Mesenchymal stem cell (in vitro differentiated cells and primary cell): ENCODE measurements at places on chromosomes 16 and 17.

GRCh38 chr17:63445954-63446752 lies at the start of gene CYB561:
TSS of gene CYB561 (minus strand) at chr17:63446306. CDS start at chr17:63437547, 8,759 bp downstream.
- peak; percentile 57 for DNase-seq

- DNase-seq, result no peak
Measured at GRCh38 chr17:41880130-41880529, 14.9 kb upstream of the KLHL11 start.

DNA sequence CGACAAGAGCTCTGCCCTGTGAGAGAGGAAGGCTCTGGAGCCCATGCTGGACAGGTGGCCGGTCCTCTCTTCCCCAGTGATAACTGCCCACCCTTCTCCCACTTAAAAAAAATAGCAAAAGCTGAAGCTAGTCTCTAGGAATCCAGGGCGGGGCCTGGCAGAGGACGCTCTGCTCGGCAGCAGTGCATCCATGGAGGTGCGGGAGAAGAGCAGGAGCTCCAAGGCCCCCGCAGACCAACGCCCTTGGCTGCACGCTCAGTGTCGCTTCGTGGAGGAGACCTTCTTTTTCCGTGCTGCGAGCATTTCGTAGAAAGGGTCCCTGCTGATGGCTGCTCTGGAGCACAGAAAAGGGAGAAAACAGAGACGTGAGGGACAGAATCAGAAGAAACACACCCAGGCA lies 98.6 kb upstream of the DNAH17 start:
- DNase-seq, result no peak

DNA sequence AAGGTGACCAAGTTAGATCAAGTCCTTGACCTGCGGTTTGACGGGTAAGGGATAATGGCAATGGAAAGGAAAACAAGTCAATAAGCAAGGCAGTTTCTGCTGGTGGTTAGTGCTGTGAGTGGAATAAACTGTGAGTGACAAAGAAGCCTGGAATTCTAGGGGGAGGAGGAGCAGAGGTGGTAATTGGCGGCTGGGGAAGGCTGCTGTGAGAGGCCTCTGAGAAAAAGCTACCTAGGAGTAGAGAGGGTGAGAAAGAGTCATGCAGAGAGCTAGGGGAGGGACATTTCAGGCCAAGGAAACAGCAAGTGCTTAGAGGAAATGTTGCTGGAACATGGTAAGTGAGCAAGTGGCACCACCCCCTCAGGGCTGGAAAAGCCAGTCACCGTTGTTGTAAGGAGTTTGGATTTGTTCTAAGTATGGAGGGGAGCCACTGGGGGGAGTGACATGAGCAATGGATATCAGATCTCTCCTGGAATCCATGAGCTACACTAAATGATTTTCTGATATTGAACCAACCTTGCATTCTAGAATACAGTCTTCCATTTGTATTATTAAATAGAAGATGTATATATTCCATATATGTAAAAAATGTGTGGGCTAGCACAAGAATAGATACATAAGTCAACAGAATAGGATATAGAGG lies 6.7 kb downstream of the NLRC3 start:
- peak; percentile 23 for DNase-seq

- DNase-seq, result no peak
Measured at GRCh38 chr17:27049104-27049784, 244.7 kb upstream of the WSB1 start.

- peak; percentile 10 for DNase-seq
Measured at GRCh38 chr17:8255499-8255898, 6.4 kb downstream of the PFAS start.

DNA sequence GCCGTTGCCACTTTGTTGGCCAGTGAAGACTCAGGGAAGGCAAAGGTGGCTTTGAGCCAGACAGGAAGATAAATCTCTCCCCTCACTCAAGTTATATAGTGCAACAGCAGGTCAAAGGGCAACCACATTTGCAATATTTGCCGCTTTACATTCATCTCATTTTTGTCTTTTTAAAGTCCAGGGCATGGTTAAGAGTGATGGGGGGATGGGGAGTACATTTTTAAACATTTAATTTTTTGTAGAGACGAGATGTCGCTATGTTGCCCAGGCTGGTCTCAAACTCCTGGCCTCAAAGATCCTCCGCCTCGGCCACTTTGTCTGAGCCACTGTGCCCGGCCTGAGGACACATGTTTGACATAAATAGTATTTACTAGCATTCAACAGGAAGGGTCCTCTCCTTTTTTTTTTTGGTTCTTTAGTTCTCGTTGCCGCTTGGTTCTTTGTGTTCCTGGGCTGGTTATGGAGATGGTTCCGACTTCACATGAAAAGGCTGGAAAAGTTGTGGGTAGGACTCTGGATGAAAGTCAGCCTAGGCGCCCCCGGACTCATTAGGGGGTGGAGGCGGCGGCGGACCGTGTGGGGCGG lies 95.7 kb downstream of the RAB11FIP4 start:
- DNase-seq, result no peak

- DNase-seq, result peak; percentile 55
Measured at GRCh38 chr16:66928702-66929388, 3.5 kb upstream of the RRAD start.

- DNase-seq, result no peak
Measured at GRCh38 chr17:15323131-15323530, 18.3 kb downstream of the TEKT3 start.

GRCh38 chr16:20004931-20005330 lies 68.8 kb downstream of the GPR139 start:
- no peak for DNase-seq

- DNase-seq, result peak; percentile 41
Measured at GRCh38 chr17:79923974-79924638, 84.9 kb upstream of the CBX4 start.

DNA sequence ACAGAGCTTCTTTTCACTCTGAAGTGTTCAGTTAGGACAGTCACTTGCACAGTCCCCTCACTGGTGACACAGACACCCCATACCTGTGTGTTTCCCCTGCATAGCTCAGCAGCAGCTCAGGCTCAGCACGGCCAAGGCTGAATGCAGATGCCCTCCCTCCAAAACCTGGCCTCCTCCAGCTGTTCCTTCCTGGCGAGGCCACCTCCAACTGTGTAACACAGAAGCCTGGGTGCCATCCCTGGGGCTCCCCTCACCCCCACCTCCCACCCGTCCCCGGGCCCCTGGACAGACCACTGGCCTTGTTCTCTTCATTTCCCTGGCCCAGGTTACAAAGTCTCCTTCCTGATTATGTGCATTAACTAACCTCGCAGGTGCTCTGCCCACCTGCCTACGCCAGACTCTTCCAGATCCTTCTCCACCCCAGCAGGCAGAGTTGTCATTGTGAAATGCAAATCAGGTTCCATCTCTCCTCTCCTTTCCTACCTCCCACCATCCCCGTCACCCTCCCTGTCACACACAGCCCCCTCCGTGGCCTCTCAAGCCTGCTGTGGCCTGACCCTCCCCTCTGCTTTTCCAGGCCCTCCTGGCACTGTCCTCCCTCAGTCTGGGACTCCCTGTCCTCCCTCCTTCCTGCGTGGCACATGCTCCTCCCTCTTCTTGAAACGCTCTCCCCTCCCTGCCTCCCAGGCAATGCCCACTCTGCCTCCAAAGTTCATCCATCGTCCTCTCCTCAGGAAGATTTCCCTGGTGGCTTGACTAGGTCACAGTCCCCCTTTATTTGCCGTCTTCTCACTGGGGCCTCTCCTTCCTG lies 26.4 kb downstream of the MLYCD start:
- no peak for DNase-seq

DNA sequence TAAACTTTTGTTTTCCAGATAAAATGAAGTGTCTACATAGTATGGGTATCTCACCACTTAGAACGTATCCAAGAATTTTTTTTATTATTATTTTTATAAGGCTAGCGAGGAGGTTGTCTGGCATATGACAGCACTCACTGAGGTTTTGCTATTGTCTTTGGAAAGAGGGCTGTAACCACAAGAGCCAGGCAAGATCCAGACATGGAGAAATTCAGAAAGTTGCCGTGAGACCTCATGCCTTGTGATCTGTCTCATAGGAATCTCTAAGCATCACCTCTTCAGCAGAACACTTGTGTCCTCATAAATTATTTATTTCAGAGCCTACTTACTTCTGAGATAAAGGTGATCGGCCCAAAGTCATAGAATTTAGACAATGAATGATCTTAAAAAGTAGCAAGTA lies 410.8 kb downstream of the CDH11 start:
- DNase-seq, result peak; percentile 52

- DNase-seq, result no peak
Measured at GRCh38 chr17:55248077-55248476, 16.7 kb upstream of the HLF start.

- peak; percentile 86 for DNase-seq
Measured at GRCh38 chr17:40316571-40317344, 7.8 kb downstream of the RARA start.

GRCh38 chr17:74245145-74245831 lies 28.7 kb upstream of the DNAI2 start:
- peak; percentile 3 for DNase-seq

- no peak for DNase-seq
Measured at GRCh38 chr16:84905965-84906460, 86.2 kb downstream of the CRISPLD2 start.

GRCh38 chr16:87063543-87063942 lies 253.6 kb downstream of the C16orf95 start:
- no peak for DNase-seq

DNA sequence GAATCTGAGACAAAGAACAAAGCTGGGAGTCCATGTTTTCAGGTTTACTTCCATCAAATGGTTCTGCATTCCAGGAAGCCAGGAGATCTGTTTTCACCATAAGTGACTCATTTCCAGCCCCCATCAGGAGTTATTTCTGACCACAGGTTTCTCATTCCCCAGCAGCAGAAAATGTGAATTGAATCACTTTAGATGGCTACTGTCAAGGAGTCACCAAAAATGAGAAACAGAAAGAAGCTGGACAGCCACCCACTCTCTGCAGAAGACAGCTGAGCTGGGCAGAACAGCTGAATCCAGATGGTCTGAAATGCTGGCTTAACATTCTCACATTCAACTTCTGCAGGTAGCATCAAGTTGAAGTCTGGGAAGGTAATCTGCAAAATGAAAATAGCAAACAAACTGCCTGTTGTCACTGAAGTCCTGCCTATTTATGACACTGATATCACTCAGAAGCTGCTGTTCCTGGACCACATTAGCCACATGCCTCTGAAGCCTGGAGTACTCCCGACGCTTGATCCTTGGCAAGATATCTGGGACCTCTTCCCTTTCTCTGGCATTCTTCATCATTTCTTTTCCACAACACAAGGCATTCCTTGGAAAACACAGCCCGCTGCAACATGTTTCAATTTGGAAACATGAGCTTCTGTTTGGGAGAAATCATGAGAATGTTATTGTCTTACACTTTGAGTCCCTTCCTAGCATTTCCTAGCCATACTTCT lies 15.3 kb downstream of the CCL11 start:
- peak; percentile 33 for DNase-seq

DNA sequence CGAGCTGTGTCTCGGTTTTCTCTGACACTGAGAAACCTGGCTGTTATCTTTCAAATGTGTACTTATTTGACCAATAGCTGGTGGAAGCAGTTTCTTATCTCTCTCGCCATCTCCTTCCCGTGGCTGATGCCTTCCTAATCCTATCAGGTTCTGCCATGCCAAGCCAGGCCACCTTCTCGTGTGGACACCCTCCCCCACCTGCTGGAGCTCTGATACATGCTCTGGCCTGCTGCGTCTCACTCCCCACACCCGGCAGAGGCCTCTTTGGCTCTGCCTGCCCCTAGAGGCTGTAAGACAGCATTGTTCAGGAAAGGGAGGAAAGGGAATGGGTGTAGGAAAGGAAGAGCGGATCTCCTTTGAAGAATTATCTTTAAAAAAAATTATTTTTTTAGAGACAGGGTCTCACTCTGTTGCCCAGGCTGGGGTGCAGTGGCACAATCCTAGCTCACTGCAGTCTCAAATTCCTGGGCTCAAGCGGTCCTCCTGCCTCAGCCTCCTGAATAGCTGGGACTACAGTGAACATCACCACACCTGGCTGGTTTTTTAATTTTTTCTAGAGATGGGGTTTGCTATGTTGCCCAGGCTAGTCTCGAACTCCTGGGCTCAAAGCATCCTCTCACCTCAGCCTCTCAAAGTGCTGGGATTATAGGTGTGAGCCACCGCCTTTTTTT lies 7.5 kb upstream of the ARMC5 start:
- peak; percentile 84 for DNase-seq

- DNase-seq, result no peak
Measured at GRCh38 chr17:64947152-64947551, 27.9 kb upstream of the LRRC37A3 start.

DNA sequence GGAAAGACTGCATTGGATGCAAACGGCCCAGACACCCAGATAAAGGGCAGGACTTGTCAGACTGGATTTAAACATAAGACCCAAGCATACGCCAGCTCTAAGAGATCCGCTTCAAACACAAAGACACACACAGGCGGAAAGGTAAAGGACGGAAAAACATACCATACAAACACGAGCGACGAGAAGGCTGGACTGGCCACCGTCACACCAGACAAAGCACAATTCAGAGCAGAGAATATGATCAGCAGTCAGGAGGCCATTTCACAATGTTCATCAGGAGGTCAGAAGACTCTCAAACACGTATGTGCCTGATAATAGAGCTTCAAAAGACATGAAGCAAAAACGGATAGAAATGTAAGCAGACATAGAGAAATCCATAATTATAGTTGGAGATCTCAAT lies 84.9 kb upstream of the GNG13 start:
- no peak for DNase-seq

- DNase-seq, result no peak
Measured at GRCh38 chr17:17970699-17971430, 1.3 kb downstream of the TOM1L2 start.

- DNase-seq, result peak; percentile 84
Measured at GRCh38 chr17:76383546-76384221, 725 bp upstream of the SPHK1 start.

DNA sequence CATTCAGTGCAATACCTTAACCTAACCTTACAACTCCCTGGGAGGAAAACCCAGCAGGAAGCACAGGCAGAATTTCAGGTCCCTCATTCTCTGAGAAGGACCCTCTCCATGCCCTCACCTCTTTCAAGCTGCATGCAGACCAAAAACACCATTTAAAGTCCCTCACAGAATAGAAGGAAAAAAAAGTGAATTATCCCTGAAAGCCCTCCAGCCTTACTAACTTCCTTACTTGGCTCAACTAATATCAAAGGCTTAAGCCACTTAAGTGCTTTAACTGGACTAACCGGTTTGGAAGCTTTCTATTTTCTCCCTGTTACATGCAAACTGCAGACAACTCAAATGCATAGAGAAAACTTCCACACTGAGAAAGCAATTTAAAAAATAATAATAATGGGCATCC lies 60.5 kb downstream of the ADAMTS18 start:
- DNase-seq, result no peak

DNA sequence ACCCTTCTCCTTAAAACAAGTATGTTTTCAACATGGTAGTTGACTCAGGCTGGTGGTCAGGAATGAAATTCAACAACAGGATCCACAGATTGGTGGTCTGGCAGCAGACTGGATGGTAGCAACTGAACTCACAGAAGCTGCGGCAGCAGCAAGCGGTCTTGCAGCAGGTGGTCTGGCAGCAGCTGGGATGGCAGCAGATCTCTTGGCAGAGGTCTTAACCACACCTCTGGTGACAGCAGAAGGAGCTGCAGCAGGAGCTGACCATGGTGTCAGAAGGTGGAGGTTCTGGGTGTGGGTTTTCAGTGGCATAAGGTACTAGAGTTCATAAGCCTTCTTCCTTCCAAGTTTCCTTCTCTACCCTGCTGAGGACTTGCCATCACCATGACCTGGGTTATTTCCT lies 2.2 kb upstream of the KRTAP4-1 start:
- no peak for DNase-seq
